ENCODE measurements at places on chromosomes 11 and 22. TPM values are rescaled to one million over a fixed set of nuclear protein-coding genes. Genes with fewer than 3 reads are reported as not detected.

DNA sequence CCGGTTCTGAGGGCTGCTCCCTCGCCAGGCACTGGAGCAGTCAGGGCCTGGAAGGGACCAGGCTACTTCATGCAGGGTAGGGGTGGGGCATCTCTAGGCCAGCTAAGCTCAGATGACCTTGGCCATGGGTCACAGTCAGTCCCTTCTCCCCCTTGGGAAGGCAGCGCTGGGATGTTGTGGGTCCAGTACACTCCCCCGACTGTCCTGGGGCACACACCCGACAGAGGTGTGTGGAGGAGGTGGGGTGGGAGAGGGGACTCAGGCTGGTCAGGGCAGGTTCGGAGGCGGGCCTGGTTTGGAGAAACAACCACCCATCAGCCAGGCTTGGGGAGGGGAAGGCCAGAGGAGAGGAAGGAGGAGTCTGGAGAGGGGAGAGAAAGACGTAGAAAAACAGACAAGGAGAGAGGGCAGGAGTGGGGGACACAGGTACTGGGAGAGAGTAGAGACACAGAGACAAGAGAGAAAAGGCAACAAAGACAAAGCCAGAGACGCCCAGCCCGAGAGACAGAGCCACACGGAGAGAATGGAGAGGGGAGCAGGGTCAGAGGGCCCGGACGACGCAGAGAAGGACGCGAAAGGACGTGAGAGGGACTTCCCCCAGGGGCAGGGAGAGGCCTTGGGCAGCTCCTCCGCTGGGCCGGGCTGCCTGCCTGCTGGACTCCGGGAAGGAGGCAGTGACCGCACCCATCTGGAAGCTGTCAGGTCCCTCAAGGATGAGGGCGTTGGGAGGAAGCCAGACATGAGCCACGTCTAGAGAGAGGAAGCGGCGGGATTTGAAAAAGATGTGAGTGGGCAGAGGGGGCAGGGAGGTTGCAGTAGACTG, 30.6 kb upstream of the TSKU start:
- DNase-seq, result no peak

DNA sequence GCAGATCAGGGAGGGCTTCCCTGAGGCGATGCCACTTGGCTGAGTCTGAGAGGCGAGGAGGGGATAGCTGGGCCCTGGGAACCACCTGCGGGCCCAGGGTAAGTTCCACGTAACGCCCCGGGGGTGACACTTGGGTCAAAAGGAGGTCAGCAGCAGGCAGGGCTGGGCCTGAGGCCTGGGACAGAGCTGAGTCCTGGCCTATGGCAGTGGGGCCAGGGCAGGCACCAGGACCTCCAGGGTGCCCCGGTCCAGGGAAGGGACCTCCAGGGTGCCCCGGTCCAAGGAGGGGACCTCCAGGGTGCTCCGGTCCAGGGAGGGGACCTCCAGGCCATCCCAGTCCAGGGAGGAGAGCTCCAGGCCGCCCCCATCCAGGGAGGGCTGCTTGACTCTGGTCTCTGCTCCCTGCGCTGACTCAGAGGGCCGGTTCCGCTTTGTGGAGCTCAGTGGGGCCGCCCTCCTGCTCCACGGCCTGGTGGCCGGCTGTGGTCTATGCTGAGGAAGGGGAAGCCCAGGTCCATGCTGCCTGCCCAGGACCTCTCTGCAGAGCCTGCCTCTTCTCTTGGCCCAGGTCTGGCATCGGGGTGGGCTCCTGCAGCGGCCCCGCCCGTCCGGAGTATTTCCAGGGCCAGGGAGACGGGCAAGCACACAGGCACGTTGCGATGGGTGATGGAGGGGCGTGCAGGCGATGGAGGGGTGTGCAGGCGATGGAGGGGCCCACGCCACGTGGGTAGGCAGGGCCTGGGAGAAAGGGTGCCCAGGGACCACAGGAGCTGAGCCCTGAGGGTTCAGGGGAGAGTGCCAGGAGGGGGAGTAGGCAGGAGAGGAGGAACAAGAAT, 19.5 kb upstream of the WNT7B start:
- no peak for DNase-seq

DNA sequence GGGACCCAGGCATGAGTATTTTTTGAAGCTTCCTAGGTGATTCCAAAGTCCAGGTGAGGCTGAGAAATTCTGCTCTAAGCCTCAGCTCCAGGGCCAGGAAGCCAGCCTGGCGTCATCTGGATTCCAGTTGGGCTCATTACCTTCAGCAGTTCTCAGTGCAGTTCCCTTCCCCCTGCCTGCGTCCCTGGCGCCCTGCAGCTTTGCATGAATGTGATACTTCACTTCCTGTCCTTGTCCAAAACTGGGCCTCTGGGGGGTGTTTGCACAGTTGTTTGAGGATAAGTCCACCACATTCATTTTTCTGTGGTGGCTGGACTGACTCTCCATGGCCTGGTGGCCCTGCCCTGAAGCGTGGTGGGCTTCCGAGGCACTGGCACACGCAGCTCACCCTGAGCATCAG, 98.1 kb downstream of the TENM4 start:
- DNase-seq, result no peak

DNA sequence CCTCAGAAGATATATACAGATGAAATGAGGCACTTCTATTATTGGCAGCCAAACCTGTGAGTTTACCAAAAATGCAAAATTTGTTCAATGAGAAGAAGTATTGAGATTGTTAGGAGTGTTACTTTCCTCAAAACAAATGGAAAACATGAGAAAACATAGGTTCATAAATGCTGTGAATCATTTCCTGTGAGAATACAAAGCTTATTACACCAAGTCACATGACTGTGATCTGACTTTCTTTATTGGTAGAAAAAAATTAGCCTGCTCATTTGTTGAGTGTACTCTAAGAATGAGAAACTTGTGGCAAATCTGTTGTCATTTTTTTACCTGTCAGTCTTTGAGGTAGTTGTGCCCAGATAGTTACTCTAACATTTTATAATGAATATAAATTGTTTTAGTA, 215.1 kb downstream of the TMEM135 start:
- DNase-seq, result no peak

GRCh38 chr11:116431842-116432241, 340.9 kb downstream of the BUD13 start:
- no peak for DNase-seq

Gene OVOL1
- not detected for total RNA-seq

- DNase-seq, result no peak
Observed at GRCh38 chr22:25368271-25368670, 148.8 kb downstream of the CRYBB2 start.

Gene ZNF280B
- total RNA-seq, result 2.8 TPM

DNA sequence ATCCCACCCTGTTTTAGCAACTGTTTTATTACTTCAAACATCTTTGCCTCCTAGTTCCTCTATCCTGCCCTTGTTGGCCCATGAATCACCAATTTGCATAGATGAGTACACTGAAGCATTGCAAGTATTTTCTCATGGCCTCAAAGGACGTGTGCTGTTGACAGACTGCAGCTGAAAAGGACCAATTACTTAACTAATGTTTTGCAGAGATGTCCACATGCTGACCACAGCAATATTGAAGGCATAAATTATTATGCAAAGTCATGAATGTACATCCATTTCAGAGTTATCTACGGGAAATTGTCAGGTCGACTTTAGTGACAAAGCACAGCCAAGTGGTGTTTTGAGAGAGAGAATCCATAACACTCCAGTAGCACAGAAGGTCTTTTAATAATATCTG, 64.8 kb downstream of the CADM1 start:
- DNase-seq, result no peak

Gene MAP6
- total RNA-seq, result not detected

Gene GLYATL1
- not detected for total RNA-seq

DNA sequence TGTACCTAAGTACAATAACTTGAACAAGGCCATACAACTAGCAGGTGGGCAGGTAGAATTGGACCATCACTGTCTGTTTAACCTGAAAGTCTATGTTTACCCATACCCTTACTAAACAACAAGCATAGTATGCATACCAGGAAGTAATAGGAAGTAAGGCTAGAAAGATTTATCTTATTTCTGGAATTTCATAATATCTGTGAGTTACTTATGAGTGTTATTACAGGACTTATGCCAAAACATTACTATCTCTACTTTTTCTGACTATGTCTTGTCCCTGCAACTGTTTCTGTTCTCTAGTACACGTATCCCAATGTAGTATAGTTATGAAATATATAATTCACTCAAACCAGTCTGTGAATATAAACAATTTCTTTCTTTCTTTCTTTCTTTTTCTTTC, 1400.8 kb upstream of the TENM4 start:
- DNase-seq, result no peak

DNA sequence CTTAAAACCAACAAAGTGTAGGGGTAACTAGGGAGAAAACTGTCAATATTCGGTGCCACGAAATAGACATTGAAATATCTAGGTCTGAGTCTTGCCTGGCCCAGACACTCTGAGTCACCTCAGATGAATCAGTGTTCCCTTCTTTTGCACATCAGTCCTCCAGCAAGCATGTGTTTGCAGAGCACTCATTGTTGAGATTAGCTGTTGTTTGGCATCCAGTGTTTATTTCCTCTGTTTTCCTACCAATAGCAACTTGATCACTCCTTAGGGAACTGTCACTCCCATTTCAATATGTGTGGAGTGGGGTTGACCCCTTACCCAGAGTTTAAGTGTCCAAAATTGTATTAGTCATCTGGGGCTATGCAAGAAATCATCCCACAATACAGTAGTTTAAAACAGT, 4.7 kb upstream of the ASCC2 start:
- no peak for DNase-seq

DNA sequence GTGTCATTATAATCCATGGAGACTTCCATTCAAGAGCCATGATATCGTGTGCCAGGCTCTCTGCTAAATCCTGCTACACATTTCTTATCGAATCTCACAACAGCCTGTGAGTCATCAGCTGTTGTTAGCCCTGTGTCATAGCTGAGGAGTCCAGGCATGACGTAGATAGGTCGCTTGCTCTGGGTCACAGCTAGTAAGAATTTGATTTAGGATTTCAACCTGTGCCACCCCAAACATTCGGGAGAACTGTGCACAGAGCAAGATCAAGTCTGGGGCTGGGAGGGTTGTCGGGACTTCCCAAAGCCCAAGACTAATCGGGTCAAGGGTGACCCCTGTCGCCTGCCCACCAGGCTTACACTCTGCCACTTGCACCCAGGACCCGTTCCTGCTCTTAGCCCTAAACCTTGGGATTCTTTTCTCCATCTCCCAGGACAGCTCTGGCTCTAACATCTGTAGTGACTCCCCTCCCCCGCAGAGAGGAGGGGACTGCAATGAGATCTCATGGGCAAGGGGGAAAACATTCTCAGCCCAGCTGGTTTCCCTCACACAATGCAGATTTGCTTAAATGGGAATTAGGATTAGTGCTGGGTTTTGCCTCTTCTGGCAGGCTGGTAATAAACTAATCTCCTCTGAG, 34.3 kb downstream of the TSPAN18 start:
- DNase-seq, result peak; percentile 47

- DNase-seq, result no peak
Observed at GRCh38 chr11:61868571-61869428, 22.5 kb downstream of the FADS3 start.

DNA sequence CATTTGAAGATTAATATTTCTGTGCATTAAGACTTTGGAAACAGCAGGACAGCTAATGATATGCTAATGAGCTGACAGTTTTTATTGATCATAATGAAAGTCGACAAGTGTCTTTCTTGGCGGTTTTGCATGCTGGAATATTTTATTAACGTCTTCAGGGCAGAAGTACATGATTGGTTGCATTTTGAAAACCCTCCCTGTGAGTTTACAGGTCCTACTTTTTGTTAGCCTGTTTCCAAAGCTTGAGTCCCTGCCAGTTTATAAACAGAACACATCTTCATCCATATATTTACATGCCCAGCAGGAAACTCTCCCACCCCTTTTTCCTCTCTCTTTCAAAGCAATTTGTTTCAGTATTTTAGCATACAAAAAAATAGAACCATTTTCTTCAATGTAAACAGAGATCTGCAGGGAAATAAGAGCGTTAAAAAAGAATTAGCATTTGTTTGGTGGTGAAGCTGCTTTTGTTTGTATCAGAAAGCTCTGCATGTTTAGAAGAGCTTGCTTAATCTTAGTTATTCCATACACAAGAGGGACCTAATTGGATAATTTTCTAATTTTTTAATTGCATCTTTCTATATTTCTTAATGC, 243.6 kb downstream of the NELL1 start:
- DNase-seq, result no peak

GRCh38 chr11:102983486-102983885, 28.0 kb upstream of the MMP13 start:
- DNase-seq, result no peak

GRCh38 chr11:5115339-5115738, 22.8 kb downstream of the OR52A5 start:
- no peak for DNase-seq

GRCh38 chr11:111631666-111632039, 29.4 kb downstream of the SIK2 start:
- DNase-seq, result no peak

GRCh38 chr22:44869196-44869595, 116.8 kb downstream of the ARHGAP8 start:
- no peak for DNase-seq

- DNase-seq, result no peak
Observed at GRCh38 chr11:114082767-114083181, 23.3 kb downstream of the ZBTB16 start.

- DNase-seq, result peak; percentile 5
Observed at GRCh38 chr11:78325274-78325781, 92.3 kb downstream of the GAB2 start.

Gene OR4S2
- total RNA-seq, result not detected

Gene CARNS1
- 1.4 TPM for total RNA-seq

- no peak for DNase-seq
Observed at GRCh38 chr11:108037636-108038035, 28.9 kb downstream of the CUL5 start.

DNA sequence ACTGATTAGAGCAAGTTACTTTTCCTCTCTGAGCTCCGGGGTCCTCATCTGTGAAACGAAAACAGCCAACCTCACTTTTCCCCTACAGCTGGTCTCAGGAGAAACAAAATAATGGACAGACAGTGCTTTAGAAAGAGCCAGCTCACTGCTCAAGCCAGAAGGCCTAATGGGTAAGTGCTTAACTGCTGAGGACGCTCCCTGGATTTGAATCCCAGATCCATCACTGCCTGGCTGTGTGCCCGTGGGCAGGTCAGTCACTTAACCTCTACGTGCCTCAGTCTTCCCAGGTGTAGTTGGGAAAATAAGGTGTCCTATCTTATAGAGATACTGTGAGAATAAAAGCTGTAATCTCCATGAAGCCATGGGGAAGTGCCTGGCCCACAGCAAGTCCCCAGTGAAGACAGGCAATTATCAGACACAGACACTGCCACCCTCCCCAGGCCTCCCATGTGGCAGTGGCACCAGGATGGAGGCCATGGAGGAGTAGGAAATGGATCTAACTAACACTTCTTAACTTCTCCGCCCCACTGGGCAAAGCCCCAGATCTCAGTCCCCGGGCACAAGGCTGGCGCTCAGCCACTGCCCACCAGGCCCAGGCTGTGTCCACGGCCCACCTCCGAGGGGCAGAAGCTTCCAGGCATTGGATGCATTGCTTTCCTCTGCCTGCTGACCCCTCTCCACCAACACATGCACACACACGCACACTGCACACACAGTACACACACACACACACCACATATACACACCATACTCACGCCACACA, 9.2 kb downstream of the TP53I11 start:
- DNase-seq, result no peak

Gene PATE1
- not detected for total RNA-seq

GRCh38 chr11:35098855-35099254, 40.1 kb upstream of the CD44 start:
- DNase-seq, result no peak

GRCh38 chr11:33211580-33211979, 45.6 kb upstream of the HIPK3 start:
- DNase-seq, result no peak

Gene MSANTD4
- 16.3 TPM for total RNA-seq

GRCh38 chr22:27149921-27150543, 492.6 kb downstream of the MIAT start:
- DNase-seq, result no peak

Gene PHLDA2
- total RNA-seq, result 5.9 TPM

Gene CCDC116
- total RNA-seq, result not detected

Gene TMEM184B
- 21.4 TPM for total RNA-seq

Gene ARHGAP8
- total RNA-seq, result 6.5 TPM

Gene DYNC2H1
- 2.2 TPM for total RNA-seq
